Kasumi-1 (cell line): ENCODE measurements at places on chromosomes 12 and 14.

DNA sequence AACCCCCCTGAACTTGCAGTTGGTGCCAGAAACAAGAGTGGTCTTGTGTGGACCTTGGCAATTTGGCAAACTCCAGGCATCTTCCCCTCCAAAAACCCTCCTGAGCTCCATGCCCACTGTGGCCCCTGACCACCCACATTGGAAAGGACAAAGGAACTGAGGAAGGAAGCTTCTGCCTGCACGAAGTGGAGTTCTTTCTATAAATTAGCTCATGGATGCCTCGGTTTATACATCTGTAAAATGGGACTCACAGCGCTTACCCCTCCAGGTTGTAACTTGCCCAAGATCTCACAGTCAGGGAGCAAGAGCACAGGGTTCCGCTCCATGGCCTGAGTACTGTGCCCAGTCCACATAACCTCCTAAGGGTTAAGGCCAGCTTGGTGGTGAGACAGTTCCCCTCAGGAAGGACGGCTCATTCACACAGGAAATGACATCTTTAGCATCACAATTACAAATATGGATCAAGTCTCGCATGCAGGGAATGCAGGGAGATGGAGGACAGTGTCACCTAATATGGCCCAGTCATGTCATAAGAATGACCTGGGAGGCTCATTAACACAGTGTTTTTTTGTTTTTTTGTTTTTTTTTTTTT is 66.6 kb downstream of the CLMN start:
- DNase-seq, result no peak

DNA sequence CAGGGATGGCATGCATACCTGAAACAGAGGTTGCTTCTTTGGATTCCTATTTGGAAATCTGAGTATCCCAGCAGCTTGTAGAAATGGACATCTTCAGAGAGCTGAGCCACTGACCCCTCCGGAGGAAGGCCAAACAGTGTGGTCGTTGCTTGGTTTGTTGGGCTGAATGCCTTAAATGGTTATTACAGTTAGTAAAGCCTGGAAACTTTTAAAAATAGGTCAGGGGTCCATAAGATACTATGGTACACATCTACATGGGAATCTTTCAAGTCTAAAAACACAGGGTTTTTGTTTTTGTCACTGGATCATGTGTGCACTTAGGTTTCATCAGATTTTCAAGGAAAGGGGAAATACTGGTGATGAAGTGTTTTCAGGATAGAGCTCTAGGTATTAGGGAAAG is 7.7 kb downstream of the DYRK2 start:
- DNase-seq, result no peak

DNA sequence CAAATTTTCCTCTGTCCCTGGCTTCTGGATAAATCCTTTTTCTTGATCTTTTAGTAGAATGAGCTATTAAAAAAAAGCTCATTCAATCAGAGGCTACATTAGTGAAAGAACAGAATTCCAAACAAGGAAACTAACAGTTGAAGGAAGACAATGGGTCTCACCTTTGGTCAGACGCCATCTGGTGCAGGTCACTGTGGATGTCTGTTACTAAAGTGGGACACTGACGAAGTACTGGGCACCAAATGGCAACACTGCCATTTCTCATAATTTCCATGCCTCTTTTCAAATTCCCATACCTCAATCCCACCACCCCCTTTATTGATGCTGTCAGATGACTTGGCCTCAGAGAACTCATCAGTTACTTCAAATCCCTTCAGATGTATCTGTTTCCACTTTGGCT is 24.5 kb upstream of the ARID2 start:
- no peak for DNase-seq

- no peak for DNase-seq
Observed at GRCh38 chr12:64780132-64780530, 20.9 kb upstream of the GNS start.

DNA sequence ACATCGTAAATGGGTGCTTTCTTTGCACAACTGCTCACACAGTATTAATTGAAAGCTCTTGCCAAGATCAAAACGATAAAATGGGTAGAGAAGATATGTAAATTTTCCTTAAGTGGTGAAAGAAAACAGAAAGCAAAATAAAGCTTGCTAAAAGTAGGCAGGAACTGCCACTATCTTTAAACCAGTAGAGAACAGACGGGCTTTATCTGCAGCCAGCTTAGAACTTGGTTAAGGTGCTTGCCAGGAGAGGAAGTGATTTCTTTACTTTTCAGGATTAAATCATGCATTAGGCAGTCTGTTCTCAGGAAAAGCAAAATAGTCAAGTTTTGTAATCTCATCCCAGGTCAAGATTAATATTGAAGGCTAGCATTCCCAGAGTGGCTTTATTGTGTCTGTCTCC is 56.9 kb upstream of the CCDC175 start:
- DNase-seq, result no peak

GRCh38 chr12:131860472-131861260 is 32.5 kb downstream of the MMP17 start:
- no peak for DNase-seq

DNA sequence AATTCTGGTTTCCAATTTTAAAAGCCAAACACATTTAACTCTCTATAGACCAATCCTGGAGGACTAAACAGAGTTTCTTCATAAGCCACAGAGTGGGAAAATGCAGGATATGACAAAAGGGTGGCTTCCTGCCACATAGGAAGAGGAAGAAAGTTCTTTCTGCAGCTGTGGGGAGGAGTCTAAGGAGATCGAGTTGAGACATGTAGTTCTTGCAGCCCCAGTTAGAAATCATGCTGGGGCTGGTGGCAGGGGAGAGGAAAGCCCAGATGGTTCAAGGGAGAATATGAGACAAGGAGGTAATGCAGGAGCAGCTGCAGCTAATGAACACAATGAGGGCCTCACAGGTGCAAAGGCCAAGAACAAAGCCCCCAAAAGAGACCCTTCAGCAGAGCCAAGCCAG is 85.0 kb upstream of the ARID2 start:
- peak; percentile 96 for DNase-seq

- peak; percentile 9 for DNase-seq
Observed at GRCh38 chr14:92426237-92426636, 87.3 kb upstream of the RIN3 start.

DNA sequence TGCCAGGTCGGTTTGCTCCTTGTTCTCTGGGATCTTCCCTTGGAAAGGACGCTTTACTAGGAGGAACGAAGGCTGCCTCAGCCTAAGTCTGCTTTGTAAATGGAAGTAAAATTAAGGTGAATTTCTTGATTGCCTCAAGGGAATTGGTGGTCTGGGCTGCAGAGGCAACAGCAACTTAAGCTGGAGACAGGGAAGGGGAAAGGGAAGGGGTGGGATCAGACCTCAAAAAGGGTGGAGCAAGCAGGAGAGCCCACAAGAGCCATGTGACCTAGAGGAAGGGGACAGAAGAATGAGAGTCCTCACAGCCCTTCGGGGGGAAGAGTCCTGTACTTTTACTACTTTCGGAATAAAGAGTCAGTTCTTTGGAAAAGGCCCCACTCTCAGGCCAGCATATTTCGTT is 147.9 kb downstream of the PPM1H start:
- DNase-seq, result peak; percentile 7
